ENCODE measurements at places on chromosomes 5 and 9.
A peak's percentile ranks its signal among the peaks of the same experiment; 100 is the strongest.

- no peak for DNase-seq
These were observed 371.9 kb downstream of the CETN3 start for GRCh38 chr5:90037646-90038045.

- DNase-seq = no peak
These were observed 21.0 kb downstream of the F2R start for GRCh38 chr5:76736679-76737556.

DNA sequence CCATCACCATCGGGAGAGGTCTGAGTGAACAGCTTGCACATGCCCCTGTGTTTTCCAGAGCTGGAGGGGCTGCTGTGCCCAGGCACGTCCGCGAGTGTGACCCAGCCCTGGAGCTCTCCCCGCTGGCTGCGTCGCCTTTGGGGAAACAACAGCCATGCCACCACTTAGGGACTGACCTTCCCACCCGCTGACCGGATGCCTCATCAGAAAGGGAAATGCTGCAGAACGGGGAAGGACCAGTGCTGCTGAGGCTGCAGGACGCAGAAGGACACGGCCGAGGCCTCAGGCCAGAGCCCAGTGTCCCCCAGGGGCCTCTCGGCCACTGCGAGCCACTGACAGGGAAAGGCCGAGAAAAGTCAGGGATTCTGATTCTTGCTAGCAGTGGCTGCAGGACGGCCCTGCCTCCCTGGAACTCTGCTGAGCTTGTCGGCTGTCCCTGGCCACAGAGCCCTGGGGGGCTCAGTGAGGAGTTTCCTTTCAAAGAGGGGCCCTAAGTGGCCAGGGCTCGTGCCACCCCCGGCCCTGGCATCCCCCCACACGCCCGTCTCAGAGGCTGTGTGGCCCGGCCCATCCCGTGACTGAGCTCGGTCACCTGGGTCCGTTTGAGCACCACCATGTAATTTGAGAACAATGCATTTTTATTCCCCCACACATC lies 130.8 kb downstream of the ZNF354C start:
- no peak for DNase-seq

GRCh38 chr5:169893010-169893409 lies 87.3 kb downstream of the INSYN2B start:
- DNase-seq = no peak

DNA sequence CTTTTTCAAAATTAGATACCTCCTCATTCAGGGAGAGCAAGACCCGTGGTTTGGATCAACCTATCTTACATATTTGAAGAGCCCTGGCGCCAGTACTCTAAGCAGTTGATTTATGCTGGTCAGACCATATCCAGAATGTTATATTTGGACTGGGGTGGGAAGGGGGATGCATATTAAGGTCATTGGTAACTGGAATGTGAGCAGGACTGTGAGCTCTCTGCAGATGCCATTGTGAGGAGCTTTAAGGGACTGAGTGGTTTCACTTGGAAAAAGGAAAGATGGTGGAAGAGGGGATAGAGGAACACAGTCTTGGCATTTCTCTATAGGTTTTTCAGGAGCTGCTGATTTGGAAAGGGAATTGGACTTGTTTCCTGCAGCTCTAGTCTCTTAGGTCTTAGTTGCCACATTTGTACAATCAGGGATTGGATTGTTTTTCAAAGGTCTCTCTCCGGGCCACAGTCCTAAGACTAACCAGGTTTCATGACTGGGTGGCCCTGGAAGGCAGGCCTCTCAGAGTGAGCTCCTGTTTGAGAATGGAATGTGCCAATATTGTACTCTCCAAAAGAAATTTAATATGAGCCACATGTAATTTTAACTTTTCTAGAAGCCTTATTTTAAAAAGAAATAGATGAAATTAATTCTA lies 25.8 kb upstream of the F2R start:
- no peak for DNase-seq

- DNase-seq = no peak
These were observed 33.6 kb upstream of the NSMF start for GRCh38 chr9:137492464-137493363.

GRCh38 chr9:128753627-128754026 lies 18.1 kb downstream of the ZER1 start:
- no peak for DNase-seq

- DNase-seq = no peak
These were observed 604.8 kb downstream of the BNC2 start for GRCh38 chr9:16265688-16266087.

DNA sequence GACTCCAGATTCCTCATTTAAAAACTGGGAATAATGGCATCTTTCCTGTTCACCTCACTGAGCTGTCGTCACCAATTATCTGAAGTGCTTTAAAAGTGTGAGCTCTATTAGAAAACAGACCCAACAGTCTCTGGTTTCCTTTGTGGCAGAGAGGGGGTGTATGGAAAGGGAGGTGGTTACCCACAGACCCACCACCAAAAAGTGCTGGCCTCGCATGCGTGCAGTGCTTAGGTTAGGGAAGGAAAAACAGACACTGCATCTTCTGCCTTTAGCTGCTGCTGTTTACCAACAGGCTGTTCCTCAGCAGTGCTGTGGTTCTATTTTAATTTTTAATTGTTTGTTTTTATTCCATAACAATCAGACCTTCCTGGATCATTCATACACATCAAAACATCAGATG lies 249.6 kb downstream of the PIK3R1 start:
- peak; percentile 21 for DNase-seq

- no peak for DNase-seq
These were observed 229.8 kb upstream of the IL12B start for GRCh38 chr5:159560088-159560487.

DNA sequence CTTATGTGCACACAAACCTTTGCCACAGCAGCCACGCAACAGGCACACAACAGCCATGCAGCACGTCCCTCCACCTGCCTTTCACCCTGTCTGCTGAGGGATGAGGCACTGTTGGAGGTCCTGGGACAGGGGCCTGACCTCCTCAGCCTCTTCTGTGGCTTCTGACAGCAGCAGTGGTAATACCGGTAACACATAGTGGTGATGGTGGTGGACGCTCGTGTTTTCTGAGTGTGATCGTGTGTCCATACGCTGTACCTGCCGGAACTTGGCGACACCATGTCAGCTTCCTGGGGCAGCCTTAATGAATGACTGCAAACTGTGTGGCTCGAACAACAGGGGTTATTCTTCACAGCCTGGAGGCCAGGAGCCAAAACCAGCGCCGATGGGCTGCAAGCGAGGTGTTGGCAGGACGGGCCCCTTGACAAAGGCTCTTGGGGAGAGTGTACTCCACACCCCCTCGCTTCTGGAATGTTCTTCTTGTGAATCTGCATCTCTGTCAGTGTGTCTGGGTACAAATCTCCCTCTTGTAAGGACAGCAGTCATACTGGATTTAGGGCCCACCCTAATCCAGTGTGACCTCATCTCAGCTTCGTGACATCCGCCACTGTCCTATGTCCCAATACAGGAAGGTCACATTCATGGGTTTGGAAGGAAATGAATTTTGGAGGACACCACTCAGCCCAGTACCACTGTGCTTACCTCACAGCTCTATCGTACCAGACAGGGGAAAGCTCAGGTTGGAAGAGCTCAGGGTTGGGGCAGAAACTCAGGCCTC lies 55.3 kb upstream of the EXOC3 start:
- DNase-seq = no peak

All from activated naive CD4-positive, alpha-beta T cell treated with anti-CD3 and anti-CD28 coated beads for 36 hours (primary cell).